Activated CD4-positive, alpha-beta memory T cell treated with anti-CD3 and anti-CD28 coated beads for 36 hours (primary cell): ENCODE measurements at places on chromosomes 5 and 9. TPM values are rescaled to one million over a fixed set of nuclear protein-coding genes. Genes with fewer than 3 reads are reported as not detected.
A peak's percentile ranks its signal among the peaks of the same experiment; 100 is the strongest.

Gene POU5F2
- total RNA-seq: 0.33 TPM

GRCh38 chr9:124392254-124392870 lies 22.9 kb downstream of the PSMB7 start:
- no peak for DNase-seq

- no peak for DNase-seq
Measured at GRCh38 chr5:177162379-177162778, 28.8 kb downstream of the NSD1 start.

Gene ANKRD18B
- total RNA-seq: 0.31 TPM

DNA sequence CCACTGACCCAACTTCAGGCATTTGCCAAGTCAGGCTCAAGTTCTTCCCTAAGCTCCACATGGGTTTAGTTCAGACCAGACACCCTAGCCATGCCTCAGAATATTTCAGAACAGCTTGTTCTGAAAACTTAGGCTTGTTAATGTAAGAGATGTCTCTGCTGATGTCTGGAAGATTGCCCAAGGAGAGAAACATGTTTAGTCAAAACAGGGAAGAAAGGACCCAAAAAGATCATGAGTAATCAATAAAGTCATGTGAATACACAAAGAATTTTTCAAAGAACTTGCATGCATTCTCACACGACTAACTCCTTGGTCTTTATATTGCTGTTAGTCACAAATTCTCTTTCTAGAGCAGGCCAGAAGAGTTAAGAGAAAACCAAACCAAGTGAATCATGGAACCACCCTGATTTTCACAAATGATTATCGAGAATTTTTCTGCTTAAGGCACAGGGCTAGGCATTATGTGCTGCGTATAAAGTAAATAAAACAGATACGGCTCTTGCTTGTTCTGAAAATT lies 158.1 kb upstream of the HMHB1 start:
- DNase-seq: no peak

GRCh38 chr5:84494453-84494852 lies 109.8 kb upstream of the EDIL3 start:
- DNase-seq: no peak

- no peak for DNase-seq
Measured at GRCh38 chr5:77095189-77095588, 8.1 kb upstream of the ZBED3 start.

GRCh38 chr5:177604116-177604521 lies 4.2 kb downstream of the B4GALT7 start:
- no peak for DNase-seq

Gene TTLL11
- 0.97 TPM for total RNA-seq

- DNase-seq: no peak
Measured at GRCh38 chr9:11946531-11946930, 746.7 kb upstream of the TYRP1 start.

DNA sequence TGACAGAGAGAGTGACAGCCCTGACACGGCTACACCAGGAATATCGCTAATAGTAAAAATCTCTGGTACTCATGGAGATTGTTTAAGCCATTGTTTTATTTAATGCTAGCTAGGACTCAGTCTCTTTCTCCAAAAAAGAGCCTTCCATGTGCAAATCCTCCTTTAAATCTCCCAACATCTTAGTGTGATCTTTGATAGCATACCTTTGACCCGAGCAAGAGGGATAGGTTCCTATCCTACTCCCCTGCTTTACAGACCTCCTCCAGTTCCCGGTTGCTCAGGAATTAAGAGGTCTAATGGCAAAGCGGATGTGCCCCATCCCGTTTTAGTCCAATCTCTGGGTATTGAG lies 663 bp upstream of the FRMD3 start:
- DNase-seq: no peak

Gene FREM1
- total RNA-seq: not detected

DNA sequence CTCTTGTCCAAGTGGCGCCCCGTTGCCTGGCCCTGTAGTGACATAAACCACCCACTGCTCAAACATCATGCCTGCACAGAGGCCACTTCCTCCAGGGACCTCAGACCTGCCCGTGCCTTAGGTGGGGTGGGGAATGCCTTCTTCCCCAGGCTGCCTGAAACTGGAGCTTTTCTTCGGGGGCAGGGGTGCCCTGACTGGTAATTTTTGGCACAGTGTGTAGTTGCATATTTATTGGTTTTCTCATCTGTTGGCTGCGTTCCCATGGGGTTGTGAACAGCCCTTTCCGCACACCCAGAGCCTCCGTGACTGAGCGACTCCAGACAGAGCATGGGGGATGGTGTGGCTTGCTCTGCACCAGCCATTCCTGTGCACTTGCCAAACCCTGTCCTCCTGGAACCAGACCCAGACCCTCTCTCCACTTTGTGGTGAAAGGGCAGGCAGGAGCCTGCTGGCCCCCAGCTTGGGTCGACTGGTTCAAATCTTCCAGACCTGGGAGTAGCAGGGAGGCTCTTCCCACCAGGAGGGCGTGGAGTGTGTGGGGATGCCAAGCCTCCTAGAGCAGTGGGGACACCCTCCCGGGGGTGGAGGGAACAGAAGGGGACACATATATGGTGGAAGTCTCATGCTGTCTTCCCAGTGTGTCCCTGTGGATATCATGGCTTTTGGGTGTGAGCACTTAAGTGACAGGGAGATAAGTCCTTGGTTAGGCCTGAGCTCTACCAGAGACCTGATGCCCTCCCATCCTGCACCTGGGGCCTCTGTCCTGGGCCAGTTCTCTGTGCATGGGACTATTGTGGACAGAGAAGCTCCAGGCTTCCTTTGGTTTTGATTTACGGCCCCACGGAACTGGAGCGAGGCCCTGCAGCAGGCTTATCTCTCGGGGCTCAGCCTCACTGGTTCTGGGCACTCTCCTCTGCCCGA lies 39.6 kb downstream of the WNK2 start:
- no peak for DNase-seq

- DNase-seq: no peak
Measured at GRCh38 chr5:180233729-180234128, 24.7 kb upstream of the RASGEF1C start.

DNA sequence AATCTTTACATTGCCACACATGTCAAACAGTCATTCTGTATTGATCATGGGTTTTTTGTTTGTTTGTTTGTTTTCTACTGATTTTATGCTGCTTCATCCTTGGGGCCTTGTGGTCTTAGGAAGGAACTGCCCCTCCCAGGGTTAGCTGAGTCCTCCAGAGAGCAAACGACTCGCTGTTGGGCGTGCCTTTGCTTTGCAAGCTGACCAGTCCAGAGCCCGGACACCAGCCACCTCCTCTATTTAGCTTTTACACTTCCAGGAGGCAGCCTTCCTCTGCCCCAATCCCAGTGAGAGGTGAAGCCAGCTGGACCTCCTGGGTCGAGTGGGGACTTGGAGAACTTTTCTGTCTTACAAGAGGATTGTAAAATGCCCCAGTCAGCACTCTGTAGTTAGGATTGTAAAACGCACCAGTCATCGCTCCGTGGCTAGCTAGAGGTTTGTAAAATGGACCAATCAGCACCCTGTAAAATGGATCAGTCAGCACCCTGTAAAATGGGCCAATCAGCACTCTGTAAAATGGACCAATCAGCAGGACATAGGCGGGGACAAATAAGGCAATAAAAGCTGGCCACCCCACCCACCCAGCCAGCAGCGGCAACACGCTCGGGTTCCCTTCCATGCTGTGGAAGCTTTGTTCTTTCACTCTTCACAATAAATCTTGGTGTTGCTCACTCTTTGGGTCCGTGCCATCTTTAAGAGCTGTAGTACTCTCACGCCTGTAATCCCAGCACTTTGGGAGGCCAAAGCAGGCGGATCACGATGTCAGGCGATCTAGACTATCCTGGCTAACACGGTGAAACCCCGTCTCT lies 154.4 kb downstream of the ERCC6L2 start:
- no peak for DNase-seq

DNA sequence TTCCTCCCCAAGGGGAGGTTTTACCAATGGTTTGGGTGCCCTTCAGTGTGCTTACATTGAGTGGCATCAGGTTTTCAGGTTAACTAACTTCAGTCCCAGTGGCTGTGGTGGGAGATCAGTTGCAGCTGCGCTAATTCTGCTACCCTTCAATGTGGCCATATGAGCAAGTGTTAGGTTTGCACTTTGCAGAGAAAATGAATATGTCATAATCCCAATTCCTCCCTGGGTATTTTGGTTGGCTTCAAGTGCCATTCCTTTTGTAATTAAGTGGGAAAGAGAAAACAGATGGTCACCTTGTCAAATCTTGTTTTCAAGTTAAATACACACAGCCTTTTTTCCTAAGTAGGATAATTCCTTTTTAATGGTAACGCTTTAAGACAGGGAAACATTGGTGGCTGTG lies 236.2 kb downstream of the TLE4 start:
- DNase-seq: no peak

Gene LVRN
- total RNA-seq: 0.10 TPM

Gene C9orf153
- total RNA-seq: 0.39 TPM

DNA sequence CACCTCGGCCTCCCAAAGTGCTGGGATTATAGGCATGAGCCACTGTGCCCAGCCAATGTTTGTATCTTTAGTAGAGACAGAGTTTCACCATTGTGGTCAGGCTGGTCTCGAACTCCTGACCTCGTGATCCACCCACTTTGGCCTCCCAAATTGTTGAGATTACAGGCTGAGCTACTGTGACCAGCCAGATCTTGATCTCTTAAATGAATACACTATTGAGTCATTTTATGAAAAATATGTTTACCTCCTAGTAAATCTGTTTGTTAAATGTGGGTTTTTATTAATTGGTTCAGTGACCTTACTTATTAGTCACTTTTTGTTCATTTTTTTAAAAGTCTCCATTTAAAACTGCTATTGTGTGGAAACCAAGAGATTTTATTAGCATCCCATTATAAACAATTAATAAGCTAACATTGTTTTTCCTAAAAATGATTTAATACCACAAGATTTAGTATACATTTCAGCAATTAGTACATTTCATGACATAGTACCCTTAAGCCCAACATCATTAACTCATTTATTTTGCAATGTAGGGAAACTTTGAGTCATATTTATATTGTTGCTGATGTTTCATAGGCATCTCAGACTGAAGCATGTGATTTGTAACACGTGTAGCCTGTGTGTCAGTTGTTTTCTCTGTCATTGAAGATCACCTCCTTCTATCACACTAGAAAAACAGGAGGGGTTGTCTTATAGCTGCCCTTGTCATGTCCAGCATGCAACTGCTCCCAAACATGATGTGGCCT lies 261.2 kb downstream of the TAF11L14 start:
- DNase-seq: no peak

DNA sequence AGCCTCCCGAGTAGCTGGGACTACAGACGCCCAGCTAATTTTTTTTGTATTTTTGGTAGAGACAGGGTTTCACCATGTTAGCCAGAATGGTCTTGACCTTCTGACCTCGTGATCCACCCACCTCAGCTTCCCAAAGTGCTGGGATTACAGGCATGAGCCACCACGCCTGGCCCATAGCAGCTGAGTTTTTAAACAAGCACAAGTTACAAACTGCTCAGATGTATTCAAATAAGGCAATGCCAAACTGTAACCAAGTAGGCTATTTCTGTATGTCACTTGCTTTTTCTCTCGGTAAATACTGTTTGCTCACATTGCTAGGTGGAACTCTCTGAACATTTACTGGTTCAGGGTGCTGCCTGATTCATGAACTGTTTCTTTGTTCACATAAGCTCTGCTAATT lies 799.3 kb upstream of the NUDT12 start:
- no peak for DNase-seq

Gene CSNK1A1
- total RNA-seq: 165 TPM

GRCh38 chr5:128228008-128228407 lies 144.4 kb downstream of the SLC12A2 start:
- no peak for DNase-seq

GRCh38 chr9:37679649-37680402 lies 29.1 kb downstream of the FRMPD1 start:
- no peak for DNase-seq

Gene CCL28
- total RNA-seq: 7.6 TPM

- no peak for DNase-seq
Measured at GRCh38 chr5:15388866-15389265, 111.1 kb upstream of the FBXL7 start.

- peak; percentile 59 for DNase-seq
Measured at GRCh38 chr9:21789541-21790037, 12.8 kb upstream of the MTAP start.

DNA sequence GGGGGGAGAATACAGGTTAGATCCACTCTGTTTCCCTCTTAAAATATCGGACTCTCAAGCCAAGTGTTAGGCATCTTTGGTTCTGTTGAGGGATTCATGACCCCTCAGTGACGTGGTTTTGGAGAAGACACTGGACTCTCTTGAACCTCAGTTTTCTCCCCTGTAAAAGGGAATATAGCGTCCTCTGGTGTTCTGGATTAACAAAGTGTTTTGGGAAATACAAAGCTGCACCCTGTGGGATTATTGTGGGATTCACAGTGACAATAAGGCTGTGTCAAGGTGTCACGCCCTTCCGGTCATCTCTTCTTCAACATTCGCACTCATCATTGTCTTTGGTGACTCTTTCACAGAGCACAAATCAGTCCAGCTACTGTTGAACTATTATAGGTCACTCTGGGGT lies 139.0 kb downstream of the IRX1 start:
- DNase-seq: no peak

Gene FGF18
- total RNA-seq: not detected
